T-helper 2 cell (primary cell): ENCODE measurements at places on chromosomes 6 and 20.

GRCh38 chr20:9206486-9206885 lies 137.6 kb downstream of the PLCB4 start:
- no peak for DNase-seq

DNA sequence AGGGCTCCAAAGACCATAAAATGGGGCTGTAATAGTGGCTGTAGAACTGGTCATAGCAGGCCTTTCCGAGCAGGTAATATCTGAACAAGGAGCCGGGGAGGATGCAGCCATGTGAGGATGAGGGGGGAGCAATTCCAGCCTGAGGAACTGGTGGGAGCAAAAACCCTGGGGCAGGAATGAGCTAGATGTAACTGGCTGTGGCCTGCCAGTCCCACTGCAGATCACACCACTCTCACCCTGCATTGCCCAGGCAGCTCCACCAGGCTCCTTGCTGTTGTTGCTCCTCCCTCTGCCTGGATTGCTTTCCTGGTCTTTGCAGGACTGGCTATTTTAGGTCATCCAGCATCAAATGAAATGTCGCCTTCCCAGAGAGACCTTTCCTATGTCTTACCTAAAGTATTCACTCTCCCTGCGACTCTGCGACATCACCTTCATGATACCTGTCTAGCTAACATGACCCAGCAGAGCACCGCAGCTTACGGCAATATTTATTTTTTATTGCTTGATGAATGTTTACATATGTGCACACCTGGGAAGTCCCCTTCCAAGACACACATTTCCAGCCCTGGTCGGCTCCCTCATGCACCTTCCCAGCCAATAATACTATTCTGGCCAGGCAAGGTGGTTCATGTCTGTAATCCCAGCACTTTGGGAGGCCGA lies 2.4 kb upstream of the ZFP64 start:
- DNase-seq = no peak

DNA sequence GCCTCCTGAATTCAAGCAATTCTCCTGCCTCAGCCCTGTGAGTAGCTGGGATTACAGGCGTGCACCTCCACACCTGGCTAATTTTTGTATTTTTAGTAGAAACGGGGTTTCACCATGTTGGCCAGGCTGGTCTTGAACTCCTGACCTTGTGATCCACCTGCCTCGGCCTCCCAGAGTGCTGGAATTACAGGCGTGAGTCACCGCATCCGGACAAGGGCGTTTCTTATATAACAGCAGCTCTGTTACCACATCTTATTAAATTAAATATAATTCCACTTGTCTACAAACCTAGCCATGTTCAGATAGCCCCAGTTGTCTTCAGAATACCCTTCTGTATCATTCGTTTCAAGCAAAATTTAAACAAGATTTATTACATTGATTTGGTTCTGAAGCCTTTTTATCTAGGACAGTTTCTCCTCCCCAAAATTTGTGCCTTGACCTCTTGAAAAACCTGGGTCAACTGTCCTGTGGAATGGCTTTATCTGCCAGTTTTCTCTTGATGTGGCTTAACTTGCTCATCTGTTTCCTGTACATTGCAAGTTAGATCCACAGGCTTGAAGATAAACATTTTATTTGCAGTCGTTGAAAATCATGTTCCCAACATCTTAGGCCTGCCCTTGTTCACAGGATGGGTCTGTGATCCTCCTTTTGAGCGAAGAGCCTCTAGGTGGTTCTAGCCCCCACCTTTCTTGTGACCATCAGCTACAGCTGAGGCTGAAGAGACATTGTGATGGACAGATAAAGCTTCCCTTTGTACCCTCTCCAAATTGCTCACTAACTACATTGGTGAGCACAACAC lies 132.2 kb downstream of the ARID1B start:
- no peak for DNase-seq

- no peak for DNase-seq
These were observed 58.5 kb downstream of the OGFRL1 start for GRCh38 chr6:71347119-71347518.

GRCh38 chr20:695165-695866 lies 19.7 kb upstream of the SCRT2 start:
- DNase-seq = no peak

GRCh38 chr6:116877743-116878142 lies 701 bp downstream of the RFX6 start:
- peak; percentile 8 for DNase-seq

DNA sequence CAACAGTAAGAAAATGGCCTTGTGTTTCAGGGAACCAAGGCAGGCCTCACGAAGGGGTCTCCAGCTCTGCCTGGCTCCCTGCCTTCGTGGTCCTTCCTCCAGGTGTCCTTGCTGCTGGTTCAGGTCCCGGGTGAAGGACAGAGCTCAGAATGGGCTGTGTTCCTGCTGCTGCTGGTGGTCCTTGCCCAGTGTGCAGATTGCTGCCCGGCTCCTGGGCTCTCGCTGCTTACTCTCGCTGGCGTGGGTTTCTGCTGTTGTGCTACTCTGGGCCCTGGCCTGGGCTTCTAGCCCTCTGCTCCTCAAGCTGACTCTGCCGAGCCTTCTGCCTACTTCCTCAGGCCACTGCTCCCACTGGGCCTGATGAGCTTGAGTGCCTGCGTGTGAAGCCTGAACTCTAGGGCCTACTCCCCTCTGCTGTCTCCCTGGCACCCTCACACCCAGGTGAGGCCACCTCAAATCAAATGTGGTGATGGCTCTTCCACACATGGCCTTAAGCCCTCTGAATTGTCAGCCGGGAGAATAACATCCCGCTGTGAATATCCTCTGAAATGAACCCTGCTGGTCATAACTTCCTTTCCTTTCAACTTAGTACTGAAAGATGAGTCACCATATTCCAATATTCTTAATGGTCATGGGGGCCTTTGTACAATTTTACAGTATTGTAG lies 171.6 kb downstream of the FOXC1 start:
- no peak for DNase-seq

DNA sequence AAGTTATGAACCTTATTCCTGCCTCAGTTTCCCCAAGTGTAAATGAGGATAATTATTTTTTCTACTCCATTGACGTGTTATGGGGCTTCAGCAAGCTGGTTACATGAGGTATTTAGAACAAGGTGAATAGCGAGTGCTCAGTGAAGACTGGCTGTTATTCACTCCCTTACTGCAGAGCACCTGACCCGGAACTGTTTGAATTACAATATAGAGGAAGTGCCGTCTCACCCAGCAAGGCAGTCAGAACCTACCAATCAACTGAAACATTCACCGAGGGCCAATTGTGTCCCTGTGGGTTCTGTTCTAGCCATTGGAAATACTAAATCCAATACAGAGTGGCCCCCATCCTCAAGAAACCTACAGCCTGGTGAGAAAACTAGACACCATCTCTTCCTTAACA lies 216.9 kb downstream of the UST start:
- DNase-seq = no peak

GRCh38 chr20:38152621-38153221 lies 12.3 kb downstream of the TGM2 start:
- peak; percentile 19 for DNase-seq

DNA sequence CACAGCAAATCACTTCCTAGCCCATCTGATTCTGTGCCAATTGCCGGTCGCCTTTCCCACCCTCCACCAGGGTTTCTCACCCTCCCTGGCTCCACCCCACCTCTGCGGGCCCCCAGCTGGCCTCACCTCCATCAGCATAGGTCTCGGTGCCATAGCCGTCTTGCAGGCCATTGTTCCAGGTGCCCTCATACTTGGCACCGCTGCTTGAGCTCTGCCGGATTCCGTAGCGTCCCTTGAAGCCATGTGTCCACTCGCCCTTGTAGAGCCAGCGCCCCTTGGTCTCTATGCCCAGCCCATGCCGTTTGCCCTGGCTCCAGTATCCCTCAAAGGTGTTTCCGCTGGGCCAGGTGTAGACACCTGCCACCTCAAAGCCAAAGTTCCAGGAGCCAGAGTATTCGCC lies 787 bp downstream of the JPH2 start:
- DNase-seq = no peak

GRCh38 chr6:69128411-69128810 lies 493.3 kb downstream of the ADGRB3 start:
- no peak for DNase-seq

- DNase-seq = no peak
These were observed 76.8 kb downstream of the CNKSR3 start for GRCh38 chr6:154433477-154434241.

GRCh38 chr6:138512609-138513008 lies 13.3 kb upstream of the NHSL1 start:
- no peak for DNase-seq

- DNase-seq = no peak
These were observed 27.8 kb downstream of the RGS17 start for GRCh38 chr6:153103319-153103655.

- no peak for DNase-seq
These were observed 2.7 kb downstream of the HIVEP1 start for GRCh38 chr6:12014873-12015149.

- DNase-seq = no peak
These were observed 22.8 kb downstream of the FYN start for GRCh38 chr6:111850295-111850937.

GRCh38 chr6:107819217-107819616 lies 4.9 kb downstream of the SCML4 start:
- no peak for DNase-seq

DNA sequence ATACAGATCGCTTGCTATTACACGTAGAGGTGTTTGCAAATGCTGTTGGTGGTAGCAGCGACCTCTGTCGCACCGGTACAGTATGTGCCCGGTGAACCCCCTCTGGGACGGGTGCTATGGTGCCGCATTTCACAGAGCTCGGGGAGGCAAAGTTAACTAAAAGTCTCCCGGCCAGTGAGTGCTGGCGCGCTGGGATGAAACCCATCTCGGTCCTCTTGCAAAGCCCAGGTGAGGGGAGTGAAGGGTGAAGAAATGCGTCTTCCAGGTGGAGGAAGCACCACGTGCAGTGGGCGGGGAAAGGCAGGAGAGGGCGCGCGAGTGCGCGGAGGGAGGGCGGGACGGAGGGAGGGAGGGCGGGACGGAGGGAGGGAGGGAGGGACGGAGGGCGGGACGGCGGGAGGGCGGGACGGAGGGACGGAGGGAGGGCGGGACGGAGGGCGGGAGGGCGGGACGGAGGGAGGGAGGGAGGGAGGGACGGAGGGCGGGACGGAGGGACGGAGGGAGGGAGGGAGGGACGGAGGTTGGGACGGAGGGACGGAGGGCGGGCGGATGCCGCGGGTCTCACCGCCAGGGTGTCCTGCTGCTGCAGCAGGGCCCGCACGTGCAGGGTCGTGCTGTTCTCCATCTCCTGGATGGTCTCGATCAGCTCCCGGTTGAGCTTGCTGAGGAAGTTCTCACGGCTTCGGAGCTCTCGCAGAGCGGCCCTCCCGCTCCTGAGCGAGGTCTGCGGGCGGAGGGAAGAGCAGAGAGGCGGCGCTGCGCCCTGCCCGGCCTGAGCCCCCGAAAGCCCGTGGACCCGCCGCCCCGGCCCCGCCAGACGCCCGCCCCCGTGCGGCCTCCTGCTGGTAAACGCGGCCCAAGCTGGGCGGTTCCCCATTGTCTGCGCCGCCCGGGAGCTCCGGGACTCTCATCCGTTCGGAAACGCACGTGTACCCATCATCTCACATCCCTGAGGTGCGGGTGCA lies 11.7 kb downstream of the C20orf96 start:
- DNase-seq = no peak

DNA sequence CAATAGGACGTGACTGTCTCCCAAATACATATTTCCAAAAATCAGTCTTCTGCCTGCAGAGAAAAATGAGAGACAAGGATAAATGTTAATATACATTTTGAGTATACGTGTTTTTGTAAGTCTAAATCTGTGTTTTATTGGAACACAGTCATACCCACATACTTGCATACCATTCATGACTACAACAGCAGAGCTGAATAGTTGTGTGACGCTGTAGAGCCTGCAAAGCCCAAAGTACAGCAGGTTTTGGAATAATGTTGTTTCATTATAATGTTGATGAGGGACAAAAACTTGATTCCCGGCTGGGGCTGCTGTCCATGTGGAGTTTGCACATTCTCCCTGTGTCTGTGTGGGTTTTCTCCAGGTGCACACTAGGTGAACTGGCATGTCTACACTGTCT lies 23.8 kb upstream of the FBXO9 start:
- no peak for DNase-seq

GRCh38 chr6:20366082-20366830 lies 35.4 kb upstream of the E2F3 start:
- peak; percentile 58 for DNase-seq

GRCh38 chr6:110938171-110938570 lies 20.3 kb upstream of the GTF3C6 start:
- no peak for DNase-seq

DNA sequence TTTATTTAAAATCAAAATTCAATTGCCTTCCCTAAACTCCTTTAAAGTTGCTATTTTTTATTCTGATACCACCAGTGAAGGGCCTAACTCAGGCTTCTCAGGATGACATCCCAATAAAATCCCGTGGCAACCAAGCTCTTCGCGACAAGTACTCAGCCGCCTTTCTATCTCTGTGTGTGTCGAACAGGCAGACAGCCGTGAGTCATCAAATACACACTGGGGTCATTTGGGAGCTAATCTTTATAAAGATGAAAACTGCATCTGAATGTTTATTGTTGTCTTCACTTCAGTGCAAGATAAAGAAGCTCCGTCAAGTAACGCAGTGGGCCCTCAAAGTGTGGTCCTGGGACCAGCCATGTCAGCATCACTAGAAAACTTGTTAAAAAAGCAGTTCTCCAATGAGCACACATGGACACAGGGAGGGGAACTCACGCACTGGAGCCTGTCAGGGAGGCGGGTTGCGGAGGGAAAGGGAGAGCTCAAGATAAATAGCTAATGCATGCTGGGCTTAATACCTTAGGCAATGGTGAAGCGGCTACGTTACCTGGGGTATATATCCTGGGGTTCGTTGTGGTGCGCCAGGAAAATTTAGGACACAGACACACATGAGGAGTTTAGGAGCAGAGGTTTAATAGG lies 119.3 kb downstream of the RNF144B start:
- DNase-seq = no peak

GRCh38 chr6:95232446-95232845 lies 344.9 kb upstream of the MANEA start:
- no peak for DNase-seq

DNA sequence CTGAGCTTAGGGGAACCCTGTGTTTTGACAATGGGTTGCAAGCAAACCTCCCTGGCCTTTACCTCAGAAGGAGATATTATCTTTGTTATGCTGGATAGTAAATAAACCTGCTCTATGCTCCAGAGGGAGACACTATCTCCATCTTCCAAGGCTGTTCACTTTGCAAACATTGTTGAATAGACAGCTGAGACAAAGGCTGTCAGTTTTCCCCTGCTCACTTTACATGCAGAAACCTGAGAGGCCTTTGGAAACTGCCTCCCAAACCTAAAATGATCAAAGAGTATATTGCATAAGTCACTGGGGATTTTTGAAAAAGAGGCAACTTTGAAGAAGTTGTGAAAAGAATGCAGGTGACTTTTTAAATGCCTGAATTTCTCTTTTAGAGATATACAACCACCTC lies 61.6 kb downstream of the MRAP2 start:
- DNase-seq = no peak
